Activated CD8-positive, alpha-beta memory T cell treated with anti-CD3 and anti-CD28 coated beads for 24 hours (primary cell): ENCODE measurements at places on chromosomes 16 and 17.
A peak's percentile ranks its signal among the peaks of the same experiment; 100 is the strongest.

- DNase-seq: no peak
Measured at GRCh38 chr16:29737713-29738112, 8.1 kb downstream of the C16orf54 start.

DNA sequence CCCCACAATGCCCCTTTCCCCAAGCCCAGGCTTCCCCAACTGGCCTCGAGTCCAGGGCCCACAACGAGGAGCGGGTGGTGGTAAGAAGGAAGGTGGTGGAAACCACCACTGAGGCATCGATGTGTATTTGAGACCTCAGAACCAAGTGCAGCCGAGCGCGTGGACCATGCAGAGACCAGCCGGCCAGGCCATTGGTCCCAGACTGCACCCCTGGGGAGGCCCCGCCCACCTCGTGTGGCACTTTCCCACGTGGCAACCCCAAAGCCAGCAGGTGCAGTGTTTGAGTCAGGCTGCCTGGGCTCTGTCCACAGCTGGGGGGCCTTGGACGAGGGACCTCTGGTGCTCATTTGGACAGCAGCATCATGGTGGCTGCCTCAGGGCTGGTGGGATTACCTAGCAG, 28.1 kb upstream of the BAHCC1 start:
- DNase-seq: no peak

DNA sequence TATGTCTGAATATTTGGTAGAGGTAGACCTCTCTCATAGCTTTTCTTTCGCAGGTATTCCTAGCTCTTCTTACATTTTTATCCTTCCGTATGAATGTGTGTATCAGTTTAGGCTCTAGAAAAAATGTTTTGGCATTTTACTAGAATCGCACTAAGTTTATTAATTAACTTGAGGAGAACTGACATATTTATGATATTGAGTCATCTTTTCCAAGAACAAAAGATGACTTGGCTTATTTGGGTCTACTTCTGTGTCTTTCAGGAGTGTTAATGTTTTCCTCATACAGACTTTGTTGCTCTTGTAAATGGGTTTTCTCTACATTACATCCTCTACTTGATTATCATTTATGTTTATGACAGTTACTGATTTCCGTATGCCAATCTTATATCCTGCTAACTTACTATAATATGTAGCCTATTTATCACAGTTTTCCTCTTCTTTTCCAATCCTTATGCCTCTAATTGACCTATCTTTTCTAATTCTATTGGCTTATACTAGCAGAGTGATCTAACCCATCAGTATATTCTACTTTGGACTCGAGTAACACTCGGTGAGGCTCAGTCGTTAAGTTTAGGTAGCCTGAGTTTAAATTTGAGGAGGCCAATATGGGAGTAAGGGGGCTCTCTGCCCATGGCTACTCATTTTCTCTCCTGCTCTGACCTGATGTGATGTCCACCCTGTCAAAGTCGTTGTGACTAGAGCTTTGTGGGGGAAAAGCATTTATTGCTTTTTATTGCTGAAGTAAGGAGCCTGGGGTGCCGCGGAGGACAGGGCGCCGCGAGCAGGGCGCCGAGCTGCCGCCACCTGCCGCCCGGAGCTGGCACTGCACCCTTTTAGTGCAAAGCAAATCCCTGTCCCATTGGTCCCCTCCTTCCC, 20.0 kb downstream of the ST6GALNAC1 start:
- peak; percentile 90 for DNase-seq

DNA sequence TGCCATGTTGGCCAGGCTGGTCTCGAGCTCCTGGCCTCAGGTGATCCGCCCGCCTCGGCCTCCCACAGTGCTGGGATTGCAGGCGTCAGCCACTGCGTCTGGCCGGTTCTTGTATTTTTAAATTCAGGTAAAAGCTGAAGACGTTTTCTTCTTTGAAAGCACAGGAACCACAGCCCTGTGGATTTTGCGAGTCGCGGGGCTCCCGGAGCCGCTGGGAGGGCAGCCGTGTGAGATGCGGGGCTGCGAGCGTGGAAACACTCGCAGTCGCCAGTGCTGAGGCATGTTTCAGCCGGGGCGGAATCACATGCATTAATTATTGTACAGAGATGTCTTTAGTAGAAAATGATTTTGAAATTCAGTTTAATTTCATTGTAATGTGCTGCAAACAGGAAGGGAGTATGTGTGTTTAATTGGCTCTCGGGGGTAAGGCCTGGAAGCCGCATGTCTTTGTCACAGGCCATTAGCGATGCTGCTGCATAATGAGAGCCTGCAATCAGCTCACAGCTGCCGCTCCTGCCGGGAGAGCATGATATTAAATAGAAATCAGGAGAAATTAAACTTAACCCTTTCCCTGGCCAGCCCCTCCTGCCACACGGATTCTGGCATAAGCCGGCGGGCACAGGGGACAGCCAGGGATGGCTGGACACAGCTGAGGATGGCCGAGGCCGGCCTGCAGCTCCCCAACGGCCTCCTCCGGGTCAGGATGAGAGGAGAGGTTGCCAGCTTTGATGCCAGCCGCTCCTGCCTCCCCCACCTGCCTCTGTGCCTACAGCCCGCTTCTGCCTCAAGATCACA, 35.4 kb upstream of the CDH15 start:
- DNase-seq: no peak

DNA sequence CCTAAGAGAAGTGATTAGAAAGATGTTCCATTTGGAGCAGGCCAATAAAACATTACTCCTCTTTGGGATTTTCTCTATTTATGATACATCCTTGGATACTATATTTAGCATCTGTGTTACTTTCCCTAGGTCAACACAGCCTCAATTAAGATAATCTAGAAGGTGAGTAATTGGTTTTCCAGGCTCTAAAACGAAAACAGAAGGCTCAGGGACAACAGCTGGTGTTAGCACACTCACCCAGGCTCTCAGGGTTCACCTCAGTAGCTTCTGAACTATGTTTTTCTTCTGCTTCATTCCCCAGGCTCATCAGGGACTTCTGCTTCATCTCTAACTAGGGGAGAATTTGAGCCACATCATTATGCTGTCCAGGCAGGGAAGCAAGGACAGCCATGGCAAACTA, 76.6 kb downstream of the ZZEF1 start:
- no peak for DNase-seq

GRCh38 chr17:48056246-48056745, 8.1 kb downstream of the NFE2L1 start:
- DNase-seq: no peak

DNA sequence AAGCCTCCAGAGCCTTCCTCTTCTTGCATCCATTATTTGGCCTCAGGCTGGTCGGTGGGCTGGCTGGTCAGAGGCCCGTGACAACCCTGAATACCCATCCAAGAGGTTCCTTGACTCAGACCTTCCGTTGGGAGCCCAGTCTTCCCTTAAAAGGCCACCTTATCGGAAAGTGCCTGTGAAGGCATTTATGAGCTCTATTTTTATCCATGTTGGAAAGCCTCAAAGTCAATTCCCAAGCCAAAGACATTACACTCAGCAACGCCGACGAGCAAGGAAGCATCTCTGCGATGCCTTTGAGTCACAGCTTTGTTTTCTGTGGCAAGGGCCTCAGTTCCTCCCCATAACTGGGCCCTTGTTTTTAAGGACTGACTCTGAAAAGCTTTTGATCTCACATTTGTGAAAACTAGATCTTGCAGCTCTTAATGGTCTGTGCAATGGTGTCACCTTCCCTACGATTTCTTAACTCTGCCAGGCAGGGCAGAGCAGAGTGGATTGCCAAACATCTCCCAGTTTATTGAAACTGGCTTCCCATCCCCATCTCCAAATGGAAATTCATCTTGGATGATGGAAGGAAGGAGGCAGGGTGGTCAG, 13.3 kb upstream of the SPOP start:
- DNase-seq: no peak

DNA sequence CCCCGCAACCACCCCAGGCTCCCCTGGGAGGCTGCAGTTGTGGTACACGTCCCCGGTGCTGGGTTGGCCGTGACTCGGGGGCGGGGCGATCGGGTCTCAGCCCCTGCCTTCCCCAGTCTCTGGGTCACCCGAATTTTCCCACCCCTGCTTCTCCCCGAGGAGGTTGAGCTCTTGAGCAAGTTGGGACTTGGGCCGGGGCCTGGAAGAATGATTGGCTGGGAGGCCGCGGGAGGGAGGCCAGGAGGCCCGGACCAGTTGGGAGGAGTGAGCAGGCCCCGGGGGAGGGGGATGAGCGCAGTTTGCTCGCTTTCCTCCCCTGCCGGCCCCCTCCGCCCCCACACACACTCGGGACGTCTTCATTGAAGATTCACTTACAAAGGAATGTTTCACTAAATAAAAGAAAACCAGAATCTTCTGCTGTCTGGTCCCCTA, 4.5 kb upstream of the HEXIM1 start:
- DNase-seq: peak; percentile 80

DNA sequence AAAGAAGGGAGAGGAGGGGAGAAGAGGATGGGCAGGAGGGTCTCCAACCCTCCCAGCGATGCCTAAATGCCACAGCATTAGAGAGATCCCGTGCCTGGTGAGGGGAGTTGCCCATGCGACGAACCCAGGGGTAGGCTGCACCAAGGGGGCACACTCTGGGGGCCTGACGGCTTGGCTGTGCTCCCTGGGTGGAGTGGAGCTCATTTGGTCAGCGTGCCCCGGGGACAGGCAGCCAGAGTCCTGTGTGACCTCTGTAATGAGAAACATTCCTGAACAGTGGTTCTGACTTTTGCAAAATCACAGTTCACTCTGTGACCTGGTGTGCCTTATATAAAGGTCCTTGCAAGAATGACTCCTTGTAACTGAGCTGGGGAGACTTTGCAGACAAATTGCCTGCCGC, 205.0 kb upstream of the N4BP1 start:
- no peak for DNase-seq

DNA sequence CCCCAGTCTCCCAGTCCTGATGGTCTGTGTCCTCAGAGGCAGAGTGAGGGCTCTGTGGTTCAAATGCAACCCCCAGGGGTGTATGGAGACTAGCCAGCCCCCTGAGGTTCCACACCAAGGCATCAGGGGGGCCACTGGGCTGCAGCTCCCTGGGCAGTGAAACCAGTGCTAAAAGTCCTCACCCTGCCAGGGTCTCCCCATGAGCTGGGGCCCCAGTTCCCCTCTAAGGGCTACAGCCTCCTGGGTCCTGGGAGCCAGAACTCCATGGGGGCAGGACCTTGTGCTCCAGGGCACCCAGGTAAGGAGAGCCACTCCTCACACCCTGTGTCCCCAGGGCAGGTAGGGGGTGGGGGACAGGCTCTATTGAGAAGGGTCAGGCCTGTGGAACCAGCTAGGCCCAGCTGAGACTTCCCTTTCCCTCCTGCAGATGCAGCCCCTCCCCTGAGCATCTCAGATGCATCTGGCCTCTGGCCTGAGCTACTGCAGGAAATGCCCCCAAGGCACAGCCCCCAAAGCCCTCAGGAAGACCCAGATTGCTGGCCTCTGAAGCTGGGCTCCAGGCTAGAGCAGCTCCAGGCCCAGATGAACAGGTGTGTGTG, 6.4 kb upstream of the DCAF7 start:
- no peak for DNase-seq

DNA sequence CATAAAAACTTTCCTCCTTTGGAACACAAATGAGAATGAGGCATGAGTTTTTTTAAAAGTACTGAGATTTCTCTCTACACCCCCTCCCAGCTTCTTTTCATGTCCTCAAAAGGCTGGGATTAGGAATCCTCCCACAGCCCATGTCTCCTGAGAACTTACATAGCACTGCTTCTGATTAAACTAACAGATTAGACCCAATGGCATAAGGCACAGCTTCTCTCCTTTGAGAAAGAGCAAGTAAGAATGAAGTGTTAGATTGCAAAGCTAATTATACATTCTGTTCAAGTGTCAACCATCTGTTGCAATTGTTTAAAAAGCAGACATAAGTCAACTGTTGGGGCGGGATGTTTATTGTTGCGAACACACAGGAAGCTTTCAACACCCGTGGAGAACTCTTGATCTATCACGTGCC, 715.1 kb downstream of the CDH11 start:
- DNase-seq: no peak

GRCh38 chr17:77287432-77288068, 146.8 kb downstream of the SEC14L1 start:
- DNase-seq: no peak

DNA sequence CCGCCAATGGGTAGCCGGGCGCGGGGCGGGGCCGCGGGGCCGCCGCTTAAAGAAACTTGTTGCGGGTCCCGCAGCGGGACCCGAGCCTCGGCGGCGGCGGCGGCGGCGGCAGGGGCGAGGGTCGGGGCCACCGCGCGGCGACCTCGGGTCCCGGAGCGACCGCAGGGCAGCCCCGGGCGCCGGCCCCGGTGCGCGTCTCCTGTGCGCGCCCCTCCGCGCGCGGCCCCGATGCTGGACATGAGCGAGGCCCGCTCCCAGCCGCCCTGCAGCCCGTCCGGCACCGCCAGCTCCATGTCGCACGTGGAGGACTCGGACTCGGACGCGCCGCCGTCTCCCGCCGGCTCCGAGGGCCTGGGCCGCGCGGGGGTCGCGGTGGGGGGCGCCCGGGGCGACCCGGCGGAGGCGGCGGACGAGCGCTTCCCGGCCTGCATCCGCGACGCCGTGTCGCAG, at the start of gene SOX8:
SOX8 (plus strand) TSS at position 76 of the 450 bp plus-strand sequence; CDS start at position 229, 153 bp downstream.
- no peak for DNase-seq

DNA sequence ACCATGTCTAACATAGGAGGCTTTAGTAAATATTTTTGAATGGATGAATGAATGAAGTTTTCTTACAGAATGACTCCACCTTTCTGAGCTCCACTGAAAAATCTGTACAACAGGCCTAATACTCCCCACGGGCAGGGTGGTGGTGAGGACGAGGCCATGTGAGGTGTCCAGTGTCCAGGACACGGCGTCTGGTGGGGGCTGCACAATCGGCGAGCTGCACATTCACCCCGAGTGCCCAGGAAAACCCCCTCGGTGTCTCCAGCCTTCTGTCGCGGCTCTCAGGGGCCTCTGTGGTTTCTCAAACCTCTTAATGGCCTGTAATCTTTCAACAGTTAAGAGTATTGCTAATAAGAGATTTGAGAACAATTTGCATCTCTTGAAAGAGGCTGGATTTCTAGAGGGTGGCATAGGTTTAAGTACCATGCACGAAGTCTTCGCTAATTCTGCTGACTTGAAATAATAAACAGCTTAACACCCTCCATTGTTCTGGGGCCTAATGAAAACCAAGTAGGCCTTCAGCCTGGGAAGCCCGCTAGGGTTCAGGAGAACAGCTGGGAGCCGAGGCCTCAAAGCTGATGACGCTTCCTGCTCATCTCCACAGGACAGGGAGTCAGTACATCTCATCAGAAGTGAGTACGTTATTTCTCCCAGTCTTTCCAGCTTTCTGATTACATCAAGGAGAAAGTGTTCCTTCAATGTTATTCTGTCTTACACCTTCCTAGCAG, 304.6 kb upstream of the FOXF1 start:
- DNase-seq: no peak

GRCh38 chr16:66427036-66427860, at the start of gene BEAN1:
Gene BEAN1 (plus strand): TSS chr16:66427295. CDS start chr16:66437677, 10,382 bp downstream.
- no peak for DNase-seq

DNA sequence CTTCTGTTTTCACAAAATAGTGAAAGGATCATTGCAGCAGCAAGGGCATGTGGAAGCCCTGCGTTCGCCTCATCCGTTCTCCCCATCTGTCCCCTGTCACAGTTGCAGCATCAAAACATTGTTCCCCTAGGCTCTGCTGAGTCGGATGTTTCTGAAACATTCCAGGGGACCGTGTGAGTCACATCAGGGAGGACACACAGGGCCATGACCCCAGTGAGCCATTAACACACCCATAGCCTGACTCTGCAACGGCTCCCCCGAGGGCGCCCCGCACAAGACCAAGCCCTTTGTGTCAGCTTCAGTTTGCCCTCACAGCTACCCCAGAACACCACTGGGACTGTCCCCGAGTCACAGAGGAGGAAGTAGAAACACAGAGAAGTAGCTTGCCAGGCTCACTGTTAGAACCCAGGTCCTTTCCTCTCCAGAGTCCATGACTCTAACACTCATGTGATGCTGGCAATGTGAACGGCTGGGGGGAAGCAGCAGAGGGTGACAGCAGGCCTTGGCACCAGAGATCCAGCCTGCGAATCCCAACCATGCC, 63.3 kb upstream of the HSBP1 start:
- no peak for DNase-seq

GRCh38 chr17:50203086-50203485, 1.7 kb upstream of the COL1A1 start:
- DNase-seq: no peak
